Stimulated activated CD4-positive, alpha-beta T cell treated with anti-CD3 and anti-CD28 coated beads, Interleukin-4, amount 100 ng/mL, for 24 hours (primary cell): ENCODE measurements at places on chromosomes 3 and 15.

DNA sequence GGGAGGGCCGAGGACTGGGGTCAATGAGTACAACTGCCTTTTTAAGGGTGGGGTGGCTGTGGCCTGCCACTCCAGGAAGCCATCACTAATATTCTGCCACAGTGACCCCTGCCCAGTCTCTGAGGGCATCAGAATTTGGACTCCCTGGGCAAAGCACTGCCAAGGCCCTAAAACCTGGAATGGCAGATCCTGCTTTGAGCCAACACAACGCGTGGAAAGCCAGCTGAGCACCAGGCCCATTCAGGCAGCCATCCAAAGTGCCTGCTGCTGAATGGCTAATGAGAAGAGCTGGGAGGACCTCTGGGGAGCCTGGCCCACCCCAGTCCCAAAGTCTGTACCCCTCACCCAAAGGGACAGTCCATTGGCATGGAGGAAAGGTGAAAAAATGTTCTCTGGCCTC lies 5.0 kb downstream of the TWF2 start:
- DNase-seq, result no peak

- DNase-seq, result no peak
These were observed 487.8 kb downstream of the FOXP1 start for GRCh38 chr3:71095511-71096291.

GRCh38 chr15:56640549-56640948 lies 92.8 kb downstream of the ZNF280D start:
- DNase-seq, result no peak

DNA sequence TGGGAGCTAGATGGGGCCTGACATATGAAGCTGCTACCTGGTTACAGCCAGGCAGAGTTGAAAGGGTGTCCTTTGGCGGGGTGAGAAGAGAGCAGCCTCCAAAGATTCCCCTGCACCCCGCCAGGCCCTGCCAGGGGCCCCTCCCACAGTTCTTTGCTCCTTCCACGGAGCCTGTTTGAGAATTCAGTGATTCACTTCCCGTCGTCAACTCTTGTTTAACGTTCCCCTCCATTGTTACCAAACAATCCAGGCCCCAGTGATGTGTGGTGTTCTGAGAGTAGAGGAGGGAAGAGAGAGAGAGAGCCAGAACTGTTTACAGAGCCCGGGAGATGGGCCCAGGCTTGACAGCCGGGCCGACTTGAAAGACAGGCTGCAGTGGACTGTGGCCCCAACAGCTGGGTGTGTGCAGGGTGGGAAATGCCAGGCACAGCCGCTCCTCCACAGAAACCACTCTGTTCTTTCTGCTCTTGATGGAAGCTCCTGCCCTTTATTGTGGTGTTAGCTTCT lies 81.5 kb downstream of the SMAD3 start:
- peak; percentile 50 for DNase-seq

DNA sequence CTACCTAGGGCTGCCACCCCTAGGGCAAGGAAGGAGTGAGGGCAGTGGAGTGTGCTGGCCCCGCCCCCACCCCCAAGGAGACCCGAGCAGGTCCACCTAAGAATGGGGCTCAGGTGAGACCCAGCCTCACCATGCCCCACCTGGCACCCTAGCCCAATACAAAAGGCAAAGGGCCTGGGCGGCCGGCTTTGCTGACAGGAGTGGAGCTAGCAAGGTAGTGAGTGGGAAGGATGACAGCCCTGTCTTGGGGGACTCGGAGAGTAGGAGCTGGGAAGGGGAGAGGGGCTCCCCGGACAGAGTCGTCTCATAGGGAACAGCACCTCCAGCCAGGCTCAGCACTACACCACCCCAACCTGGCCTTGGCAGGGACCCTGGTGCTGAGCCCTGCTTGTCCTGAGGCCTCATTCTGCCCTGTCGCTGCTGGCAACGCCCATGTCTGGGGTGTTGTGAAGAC lies 12.1 kb downstream of the C15orf39 start:
- no peak for DNase-seq

DNA sequence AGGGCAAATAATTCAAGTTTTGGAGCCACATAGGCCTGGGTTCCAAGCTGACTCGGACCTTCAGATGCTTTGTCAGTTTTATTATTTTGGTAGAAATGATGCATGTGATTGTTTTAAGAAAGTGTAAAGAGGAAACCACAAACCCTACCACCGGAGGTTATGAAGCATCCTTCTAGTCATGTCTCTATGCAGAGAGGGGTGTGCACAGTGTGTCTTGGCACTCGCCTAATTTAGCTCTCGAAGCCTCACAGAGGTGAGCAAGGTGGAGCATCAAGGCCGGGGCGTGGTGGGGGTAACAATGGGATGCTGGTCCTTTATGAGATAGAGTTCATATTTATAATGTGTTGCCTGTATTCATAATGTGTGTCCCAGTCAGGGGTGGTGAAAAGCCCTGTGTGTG lies 63.7 kb upstream of the SMAD6 start:
- no peak for DNase-seq

GRCh38 chr15:98804057-98804380 lies 155.7 kb downstream of the IGF1R start:
- DNase-seq, result no peak

- DNase-seq, result no peak
These were observed 43.2 kb upstream of the SKOR1 start for GRCh38 chr15:67781907-67782690.

DNA sequence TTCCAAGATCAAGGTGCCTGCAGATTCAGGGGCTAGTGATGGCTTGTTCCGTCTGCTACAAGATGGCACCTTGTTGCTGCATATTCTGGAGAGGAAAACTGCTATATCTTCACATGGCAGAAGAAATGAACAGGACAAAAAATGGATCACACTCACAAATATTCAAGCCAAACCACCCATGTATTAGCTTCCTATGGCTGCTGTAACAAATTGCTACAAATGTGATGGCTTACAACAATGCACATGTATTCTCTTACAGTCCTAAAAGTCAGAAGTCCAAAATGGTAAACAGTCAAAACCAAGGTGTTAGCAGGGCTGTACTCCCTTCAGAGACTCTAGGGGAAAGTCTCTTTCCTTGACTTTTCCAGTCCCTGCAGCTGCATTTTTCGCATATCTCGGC lies 55.8 kb downstream of the TRIM42 start:
- no peak for DNase-seq

- no peak for DNase-seq
These were observed 175.4 kb downstream of the SQOR start for GRCh38 chr15:45810201-45810600.

DNA sequence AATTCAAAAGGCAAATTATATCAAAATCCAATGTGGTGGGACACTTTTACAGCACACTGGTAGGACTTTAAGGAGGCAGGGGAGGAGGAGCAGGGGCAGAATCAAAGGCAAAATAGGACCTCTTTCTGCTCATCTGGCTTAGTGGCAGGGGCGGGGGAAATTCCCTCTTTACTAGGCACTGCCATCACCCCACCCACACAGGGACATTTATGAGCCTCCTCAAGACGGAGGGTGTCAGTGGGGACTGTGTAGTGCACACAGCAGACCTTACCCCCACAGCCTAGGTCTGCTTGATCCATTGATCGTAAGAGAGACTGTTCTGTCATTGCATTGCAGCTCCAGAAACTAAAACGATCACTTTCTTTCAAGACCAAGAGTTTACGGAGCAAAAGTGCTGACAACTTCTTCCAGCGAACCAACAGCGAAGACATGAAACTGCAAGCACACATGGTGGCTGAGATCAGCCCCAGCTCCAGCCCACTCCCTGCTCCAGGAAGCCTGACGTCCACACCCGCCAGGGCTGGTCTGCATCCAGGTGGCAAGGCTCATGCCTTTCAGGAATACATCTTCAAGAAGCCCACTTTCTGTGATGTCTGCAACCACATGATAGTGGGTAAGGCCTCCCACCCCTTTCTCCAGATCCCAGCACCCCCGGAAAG lies 62.9 kb downstream of the STAC start:
- no peak for DNase-seq

GRCh38 chr3:172562871-172563865 lies 39.9 kb upstream of the TNFSF10 start:
- peak; percentile 55 for DNase-seq

DNA sequence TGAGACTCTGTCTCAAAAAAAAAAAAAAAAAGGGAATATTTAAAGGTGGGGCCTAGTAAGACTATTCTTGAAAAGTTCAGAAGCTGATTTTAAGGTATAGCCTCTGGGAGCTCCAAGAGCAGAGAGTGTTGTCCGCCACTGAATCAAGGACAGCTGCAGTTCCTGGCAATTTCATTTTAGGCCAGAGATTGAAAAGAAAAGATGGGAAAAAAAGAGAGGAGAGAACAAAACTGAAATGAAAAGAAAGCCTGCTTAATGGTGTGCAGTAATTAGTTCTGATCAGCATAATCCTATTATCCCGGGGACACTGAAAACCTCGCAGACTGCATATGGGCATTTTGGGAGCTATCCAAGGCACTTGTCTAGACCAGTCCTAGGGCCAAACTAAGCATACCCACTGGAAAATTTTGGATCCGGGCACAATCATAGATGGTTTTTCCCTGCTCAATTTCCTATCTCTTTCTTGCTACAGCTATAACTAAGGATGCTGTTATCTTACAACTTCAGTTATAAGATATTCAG lies 43.2 kb downstream of the EHHADH start:
- no peak for DNase-seq

DNA sequence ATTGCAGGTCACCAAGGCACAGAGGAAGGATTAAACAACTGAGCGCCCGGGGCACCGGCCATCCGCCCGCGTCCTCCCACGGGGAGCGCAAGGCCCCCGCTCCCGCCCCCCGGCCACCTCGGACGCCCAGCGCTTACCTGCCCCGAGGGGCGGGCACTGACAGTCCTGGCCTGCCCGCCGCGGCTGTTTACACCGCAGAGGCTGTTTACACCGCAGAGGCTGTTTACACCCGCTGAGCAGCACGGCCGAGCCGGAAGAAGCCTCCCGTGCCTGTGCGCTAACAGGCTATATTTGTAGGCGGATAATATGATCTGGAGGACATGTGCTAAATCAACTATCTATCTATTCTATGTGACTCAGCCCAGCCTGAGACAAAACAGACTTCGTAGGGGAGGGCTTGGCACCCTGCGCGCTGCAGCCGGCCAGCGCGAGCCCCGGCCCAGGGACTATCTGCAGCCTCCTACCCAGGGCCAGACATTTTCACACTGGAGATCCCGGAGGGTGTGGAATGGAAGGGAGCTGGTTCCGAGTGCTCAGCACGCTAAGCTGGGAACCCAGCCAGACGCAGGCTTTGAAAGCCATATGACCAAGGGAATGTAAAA lies at the start of gene LRRC2:
Gene LRRC2 (minus strand): TSS at position 263 of the 602 bp plus-strand sequence. CDS start 14,711 bp downstream, outside the sequence.
- DNase-seq, result peak; percentile 18

GRCh38 chr3:156981005-156981404 lies 154.9 kb downstream of the LEKR1 start:
- no peak for DNase-seq

DNA sequence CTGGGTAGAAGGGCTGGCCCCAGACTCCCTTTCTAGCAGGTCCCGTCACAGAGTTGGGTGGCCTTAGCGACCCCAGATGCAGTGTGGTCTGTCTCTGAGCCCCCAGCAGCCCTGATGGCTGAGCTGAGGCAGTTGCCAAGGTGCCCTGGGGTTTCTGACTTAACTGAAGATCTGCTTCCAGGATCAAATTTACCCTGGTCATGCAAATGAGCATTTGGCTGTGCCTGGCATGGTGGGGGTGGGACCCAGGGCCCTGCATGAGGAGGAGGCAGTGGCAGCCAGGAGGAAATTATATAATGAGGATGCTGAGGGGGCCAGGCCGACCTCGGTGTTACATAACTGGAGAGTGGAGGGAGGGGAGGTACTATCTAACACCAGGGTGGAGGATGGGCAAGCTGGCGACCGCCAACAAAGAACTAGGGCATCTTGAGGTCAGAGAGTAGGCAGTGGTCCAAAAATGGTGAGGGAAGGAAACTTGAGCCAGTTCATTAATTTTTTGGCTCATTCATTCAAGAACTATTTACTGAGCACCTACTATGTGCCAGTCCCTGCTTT lies 16.4 kb downstream of the PLEKHO2 start:
- DNase-seq, result no peak

DNA sequence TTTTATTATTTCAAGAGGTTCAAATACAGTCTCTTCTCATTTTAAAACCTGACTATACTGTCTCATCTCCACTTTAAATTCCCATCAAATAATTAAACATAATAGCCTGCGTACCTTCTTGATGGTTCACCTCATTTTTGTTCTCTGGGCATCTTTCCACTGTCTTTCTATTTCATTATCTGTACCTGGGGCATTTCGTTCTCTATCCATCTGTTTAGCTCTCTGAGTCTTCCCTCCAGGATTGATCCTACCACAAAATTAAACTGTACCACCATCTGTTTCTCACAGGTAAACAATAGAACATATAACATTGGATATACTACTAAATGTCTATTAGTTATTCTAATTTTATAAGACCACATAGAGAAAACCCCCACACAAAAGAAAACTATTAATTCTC lies 1331.4 kb downstream of the NSUN3 start:
- DNase-seq, result no peak

DNA sequence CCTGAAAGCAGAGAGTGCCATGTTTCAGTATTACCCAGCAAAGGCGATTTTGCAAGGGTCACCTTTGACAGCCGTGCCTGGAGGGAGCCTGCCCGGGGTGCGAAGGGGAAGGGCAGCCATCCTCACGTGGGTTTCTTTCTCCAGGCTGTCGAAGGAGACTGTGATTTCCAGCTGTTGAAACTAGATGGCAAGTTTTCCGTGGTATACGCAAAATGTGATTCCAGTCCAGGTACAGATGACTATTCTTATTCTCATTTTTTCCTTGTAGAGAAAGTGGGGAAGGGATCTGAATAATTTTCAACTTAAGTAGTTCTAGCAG lies 3.4 kb downstream of the AHSG start:
- no peak for DNase-seq

DNA sequence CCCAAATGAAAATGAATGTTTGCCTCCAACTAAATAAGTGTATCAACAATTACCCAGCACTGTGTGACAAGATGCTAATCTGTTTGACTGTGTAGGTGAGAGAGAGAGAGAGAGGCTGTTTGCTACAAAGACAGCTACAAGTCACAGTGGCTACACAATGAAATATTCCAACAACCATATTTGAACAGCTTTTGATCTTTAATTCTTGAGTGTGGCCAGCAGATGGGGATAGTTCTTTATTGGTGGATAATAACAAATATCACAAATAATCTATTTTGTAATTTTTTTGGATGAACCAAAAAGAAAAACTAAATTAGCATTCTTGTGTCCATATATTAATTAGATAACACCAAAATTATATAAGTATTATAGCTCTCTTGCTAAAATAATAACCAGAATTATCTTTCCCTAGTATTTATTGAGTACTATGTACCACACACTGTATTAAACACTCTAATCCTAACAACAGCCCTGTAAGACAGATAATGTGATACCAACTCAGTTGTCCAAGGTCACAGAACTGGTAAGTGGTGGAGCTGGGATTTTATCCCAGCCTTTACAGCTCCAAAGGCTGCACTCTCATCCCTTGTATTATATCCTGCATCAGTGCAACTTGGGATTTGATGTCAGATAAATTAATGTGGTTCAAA lies 61.9 kb upstream of the C3orf80 start:
- no peak for DNase-seq

DNA sequence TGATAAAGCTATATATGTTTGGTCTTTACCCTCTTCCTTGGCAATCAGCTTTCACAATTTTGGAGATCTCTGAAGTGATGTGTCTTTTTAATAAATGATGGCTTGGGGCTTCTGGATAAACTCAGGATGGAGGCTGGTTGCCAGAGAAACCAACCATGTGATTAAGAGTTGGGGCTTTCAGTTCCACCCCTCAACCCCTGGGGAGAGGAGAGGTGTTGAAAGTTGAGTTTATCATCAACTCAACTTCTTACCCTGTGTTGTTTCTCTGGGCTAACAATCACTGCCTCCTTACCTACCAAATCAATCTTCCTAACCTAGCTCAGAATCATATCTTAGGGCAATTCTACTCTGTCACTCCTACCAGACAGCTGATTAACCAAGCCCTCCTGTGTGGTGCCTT lies 735.8 kb downstream of the ZPLD1 start:
- DNase-seq, result no peak

GRCh38 chr3:57226176-57226575 lies 1.4 kb upstream of the APPL1 start:
- DNase-seq, result no peak
